ENCODE measurements at places on chromosomes 4 and X.

DNA sequence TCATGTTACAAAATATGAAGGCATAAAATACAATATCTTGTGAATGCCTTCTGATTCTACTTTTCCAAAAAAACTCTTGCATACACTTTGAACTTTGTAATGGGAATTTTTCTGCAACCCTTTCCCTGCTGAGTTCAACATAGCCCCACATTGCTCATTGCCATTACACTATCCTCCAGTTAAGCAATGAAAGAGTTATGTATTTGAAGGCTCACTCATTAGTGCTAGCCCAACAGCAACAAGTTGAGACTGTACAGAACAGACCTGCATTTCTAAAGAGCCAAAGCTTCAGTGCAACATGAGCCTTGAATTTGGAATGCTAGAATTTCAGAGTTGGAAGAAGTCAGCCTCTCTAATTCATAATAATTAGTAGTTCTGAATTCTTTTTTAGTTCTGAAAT lies 44.4 kb upstream of the STAG2 start:
- no peak for DNase-seq

- DNase-seq: no peak
Measured at GRCh38 chrX:3807906-3808305, 94.5 kb upstream of the PRKX start.

- DNase-seq: no peak
Measured at GRCh38 chr4:140091305-140091704, 62.7 kb downstream of the MAML3 start.

GRCh38 chr4:114563536-114564315 lies 34.9 kb upstream of the UGT8 start:
- no peak for DNase-seq

GRCh38 chr4:1775731-1776500 lies 17.2 kb upstream of the FGFR3 start:
- DNase-seq: no peak

GRCh38 chrX:32514986-32515385 lies 696.4 kb downstream of the DMD start:
- DNase-seq: no peak

DNA sequence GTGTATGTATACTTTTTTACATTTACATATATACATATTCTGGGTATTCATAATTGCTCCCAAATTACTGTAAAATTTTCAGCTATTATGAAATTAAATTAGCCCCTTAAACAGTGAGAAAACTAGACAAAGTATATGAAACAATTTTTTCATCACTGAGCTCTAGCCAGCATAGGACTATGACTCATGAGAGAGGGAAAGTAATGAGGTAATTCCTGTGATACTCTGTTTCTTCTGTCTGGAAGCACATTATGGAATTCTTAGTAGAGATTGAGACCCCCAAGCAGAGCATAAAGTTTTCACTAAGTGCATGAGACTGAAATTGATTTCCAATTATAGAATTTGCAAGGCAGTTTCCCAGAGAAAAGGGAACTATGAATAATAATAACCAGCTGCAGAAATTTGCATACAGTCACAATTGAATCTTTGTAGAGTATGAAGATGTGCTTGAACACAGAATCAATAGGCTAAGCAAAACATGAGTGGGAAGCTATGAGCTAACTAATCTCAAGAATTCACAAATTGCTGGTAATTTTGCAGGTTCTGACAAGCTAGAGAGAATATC lies 779.3 kb downstream of the ARAP2 start:
- DNase-seq: no peak

DNA sequence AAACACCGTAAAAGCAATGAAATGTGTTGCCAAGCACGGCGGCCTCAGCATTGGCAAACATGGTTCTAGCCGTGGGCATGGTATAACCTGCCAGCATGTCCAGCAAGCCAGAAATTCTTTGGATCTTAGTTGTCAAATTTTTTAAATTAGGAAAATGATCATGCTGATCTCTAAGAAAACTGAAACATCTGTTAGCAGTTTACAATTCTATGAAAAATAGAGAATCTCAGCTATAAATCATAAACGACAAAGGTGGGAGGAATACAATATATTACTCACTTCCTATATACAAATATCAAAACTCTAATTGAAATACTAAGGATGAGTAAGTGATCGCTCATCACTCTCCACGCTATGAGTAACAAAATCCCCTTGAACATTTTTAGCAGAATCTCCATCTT lies 130.3 kb downstream of the ADGRA3 start:
- DNase-seq: no peak

- no peak for DNase-seq
Measured at GRCh38 chrX:124548571-124548970, 202.2 kb downstream of the SH2D1A start.

GRCh38 chr4:174218127-174218790 lies 65.2 kb downstream of the FBXO8 start:
- DNase-seq: no peak

- DNase-seq: no peak
Measured at GRCh38 chr4:11299836-11300235, 128.9 kb downstream of the HS3ST1 start.

DNA sequence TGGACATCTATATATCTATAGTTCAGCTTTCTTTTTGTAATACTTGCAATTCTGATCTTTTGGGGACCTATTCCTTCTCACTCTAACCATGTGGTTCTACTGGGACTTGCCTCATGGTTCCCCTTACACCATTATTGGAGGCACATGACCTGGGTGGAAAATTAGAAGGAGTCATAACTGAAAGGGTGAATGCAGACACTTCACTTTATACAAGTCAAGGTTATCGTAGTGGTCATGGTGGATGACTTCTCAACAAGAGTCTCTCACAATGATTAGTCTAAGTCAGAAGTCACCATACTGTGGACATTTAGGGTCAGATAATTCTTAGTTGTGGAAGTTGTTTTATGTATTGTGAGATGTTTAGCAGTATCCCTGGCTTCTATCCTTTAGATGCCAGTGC lies 10.5 kb upstream of the EIF4E start:
- DNase-seq: no peak

DNA sequence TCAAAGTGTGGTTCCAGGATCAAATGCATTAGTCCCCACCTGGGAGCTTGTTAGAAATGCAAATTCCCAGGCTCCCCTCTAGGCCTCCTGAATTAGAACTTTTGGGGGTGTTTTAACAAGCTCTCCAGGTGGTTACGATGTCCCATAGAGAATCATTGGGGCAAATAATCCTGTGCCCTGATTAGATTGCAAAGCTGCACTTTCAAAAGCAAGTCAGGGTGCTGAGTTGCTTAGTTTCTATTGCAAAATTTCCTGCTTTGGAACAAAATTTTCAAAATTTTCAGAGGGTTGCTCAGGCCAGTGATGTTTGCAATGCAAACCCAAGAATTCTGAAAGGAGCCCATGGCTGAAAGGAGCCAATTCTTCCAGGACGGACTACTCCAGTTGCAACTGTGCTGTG lies 71.0 kb downstream of the MGST2 start:
- no peak for DNase-seq

DNA sequence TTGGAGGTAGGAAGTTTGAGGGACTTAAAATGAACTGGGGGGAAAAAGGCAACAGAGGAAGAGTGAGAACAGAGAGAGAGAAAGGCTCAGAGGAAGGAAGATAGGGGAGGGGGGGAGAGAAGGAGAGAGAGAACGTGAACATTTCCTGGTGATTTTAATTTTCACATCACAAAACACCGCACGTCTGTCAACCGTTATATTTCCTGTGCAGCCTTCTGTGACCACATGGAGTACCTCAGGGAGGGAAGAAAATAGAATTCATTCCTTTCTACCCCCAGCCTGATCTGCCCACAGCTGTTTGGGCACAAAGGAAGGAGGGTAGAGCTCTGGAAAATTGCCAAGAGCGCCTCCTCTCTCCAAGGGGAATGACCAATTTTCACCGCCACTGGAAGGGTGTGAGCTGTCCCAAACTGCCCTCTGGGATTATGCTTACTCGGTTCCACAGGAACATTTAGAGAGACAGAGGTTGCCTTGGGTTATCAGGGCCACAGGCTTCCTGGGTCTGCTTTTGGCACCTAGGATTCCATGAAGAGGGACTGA lies 135.7 kb upstream of the MAMLD1 start:
- no peak for DNase-seq

DNA sequence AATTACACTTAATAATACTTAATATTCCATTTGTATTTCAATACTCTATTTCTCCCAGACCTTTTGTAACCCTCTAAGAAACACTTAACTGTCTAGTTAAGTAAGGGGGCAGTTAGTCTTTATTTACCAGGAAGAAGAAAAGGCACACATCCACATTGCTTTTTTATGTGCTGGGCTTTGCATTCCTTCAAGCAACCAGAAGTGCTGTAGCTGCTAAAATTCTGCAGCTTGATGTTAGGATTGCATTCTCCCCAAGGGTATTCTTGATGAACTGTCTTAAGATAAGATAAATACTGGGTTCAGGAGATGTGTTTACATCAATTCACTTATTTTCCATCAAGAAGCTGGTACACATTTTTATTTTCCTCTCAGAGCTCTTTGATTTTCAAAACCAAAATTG lies 24.0 kb downstream of the ASIC5 start:
- no peak for DNase-seq

- DNase-seq: no peak
Measured at GRCh38 chr4:154630324-154630723, 17.9 kb upstream of the FGG start.

DNA sequence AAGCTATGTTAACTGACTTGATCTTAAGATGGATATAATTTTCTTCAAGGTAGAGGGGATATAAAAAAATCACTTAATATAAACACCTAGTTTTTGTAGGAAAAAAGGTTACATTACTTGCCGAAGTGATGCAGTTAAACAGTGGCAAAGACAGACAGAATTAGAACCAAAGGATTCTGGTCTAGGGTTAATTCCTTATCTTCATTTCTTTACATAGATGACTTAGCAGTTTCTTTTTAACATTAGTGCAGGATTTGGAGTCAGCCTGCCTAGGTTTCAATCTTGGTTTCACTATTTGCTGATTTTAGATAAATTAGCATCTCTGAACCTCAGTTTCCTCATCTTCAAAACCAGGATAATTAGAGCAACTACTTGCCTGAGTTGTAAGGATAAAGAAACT lies 14.3 kb downstream of the ZAR1 start:
- no peak for DNase-seq

GRCh38 chr4:71221510-71222466 lies 117.0 kb upstream of the SLC4A4 start:
- no peak for DNase-seq

GRCh38 chr4:109327641-109328040 lies 25.2 kb upstream of the COL25A1 start:
- DNase-seq: no peak

GRCh38 chrX:16822723-16823122 lies 36.5 kb downstream of the TXLNG start:
- no peak for DNase-seq

- no peak for DNase-seq
Measured at GRCh38 chr4:77358315-77358928, 201.4 kb downstream of the CCNG2 start.

DNA sequence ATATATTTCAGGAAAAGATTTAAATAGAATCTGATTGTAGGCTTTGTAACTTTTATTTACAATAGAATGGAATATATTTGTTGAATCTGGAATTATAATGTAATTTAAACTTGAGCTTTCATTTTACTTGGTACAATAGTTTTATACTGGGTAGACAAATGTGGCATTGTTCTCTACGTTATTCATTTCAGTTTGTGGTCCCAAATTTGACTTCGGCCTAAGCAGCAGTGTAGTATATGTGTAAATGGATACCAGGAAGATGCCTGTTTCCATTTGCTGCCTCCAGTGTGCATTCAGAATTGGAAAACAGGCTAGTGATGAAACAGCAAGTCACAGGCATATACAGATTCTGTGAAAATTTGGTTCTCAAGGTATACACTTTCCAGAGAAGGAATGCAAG lies 77.8 kb downstream of the CLDN22 start:
- DNase-seq: no peak

GRCh38 chrX:124925681-124926080 lies 394.0 kb upstream of the TEX13C start:
- no peak for DNase-seq

- no peak for DNase-seq
Measured at GRCh38 chrX:65127842-65128241, 151.6 kb upstream of the ZC4H2 start.

DNA sequence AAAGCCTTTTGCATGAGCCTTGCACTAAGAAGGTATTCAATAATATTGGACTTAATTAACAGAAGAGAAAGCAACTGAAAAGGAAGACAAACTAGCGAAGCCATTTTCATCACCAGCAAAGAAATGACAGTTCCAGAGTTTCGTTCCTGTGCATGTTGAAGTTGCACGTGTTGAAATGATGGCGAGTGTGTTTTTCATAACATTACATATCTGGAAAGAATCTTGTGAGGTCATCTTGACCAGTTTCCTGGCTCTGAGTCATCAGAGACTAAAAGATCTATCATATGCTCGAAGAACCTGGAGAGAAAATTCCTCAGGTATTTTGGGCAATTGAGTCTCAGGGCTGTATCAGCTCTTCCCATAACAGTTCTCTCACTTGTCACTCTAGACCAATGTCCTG lies 106.2 kb upstream of the MAML3 start:
- DNase-seq: no peak

DNA sequence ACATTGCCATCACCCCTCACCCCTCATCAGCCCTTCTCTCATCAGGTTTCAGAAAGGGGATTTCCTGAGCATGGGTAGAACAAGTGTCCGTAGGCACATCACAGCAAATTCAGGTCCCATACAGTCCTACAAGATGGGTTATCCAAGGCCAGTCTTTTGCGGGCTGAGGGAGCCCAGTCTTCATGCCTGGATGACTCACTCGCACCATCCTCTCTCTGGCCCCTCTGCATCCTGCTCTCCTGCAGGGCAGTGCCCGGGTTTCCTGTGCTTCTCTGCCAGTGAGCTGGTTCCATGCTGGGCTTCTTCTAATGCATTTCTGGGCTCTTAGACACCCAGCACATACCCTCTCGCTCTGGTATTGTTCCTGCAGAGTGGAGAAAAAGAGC lies 7.3 kb upstream of the INTS6L start:
- no peak for DNase-seq

GRCh38 chrX:23612846-23613245 lies 54.4 kb upstream of the PRDX4 start:
- DNase-seq: no peak

DNA sequence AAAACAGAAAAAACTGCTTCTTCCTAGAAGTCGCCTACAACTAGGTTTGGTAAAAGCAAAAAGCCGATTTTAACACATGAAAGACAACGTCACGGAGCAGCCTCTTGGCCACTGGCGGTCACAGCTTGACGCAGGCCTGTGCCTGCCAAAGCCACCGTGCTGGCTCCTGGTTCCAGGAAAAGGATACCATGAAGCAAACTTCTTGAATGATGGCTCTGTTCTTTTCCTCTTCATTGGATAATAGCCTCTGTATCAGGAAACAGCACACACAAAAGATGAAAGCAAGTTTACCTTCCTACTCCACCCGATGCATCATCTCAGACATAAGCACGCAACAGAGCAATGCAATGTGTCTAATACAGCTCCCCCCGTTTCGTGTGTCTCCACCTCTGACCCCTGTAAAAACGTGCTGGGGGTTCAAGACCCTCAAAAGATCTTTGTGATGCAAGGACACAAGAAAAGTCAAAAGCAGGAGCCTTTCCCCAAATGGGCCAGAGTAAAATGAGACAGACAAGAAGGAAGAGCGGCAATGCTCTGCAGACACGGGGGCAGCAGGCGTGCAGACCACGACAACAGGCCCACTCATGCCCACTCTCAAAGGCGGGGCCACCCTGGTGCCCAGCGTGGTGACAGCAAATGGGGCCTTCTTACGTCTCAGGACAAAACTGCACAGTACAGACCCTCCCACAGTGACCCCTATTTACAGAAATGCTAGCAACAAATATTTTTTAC lies 19.4 kb downstream of the GAK start:
- no peak for DNase-seq

- no peak for DNase-seq
Measured at GRCh38 chr4:57102050-57102624, 8.0 kb downstream of the IGFBP7 start.
